ENCODE measurements at places on chromosomes 12 and 14. TPM values are rescaled to one million over a fixed set of nuclear protein-coding genes. Genes with fewer than 3 reads are reported as not detected.

The TDRD9 gene
- total RNA-seq: 7.9 TPM

The TMEM233 gene
- 0.46 TPM for total RNA-seq

The NACA gene
- total RNA-seq: 586 TPM

The TMEM132C gene
- total RNA-seq: 2.2 TPM

The OVCH1 gene
- total RNA-seq: 1.4 TPM

The AQP6 gene
- total RNA-seq: 0.15 TPM

The LHX5 gene
- not detected for total RNA-seq

The PLEKHG7 gene
- 15.7 TPM for total RNA-seq

The MMP14 gene
- 109 TPM for total RNA-seq

The SLC8A3 gene
- total RNA-seq: 1.00 TPM

The KCNA1 gene
- 0.44 TPM for total RNA-seq

The ZNF740 gene
- total RNA-seq: 16.3 TPM

- H3K27ac ChIP-seq: no peak overlapping the region
- H3K36me3 ChIP-seq: no peaks in the 10 kb centered on the region
- no peak for DNase-seq
- no peak overlapping the region for H3K4me3 ChIP-seq
Observed at GRCh38 chr14:21880918-21881317, 207.3 kb upstream of the OR4E1 start.

DNA sequence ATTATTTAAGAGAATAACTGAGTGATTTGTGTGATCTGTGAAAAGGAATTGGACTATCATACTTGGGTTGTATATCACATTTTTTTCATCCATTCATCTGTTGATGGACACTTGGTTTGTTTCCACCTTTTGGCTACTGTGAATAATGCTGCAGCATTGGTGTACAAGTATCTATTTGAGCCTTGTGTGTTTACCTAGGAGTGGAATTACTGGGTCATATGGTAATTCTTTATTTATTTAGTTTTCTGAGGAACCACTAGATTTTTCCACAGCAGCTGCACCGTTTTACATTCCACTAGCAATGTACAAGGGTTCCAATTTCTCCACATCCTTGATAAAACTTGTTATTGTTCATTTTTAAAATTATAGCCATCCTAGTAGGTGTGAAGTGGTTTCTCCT is 56.1 kb downstream of the APAF1 start:
- DNase-seq: no peak
- H3K36me3 ChIP-seq: no peaks in the 10 kb centered on the region
- no peak overlapping the region for H3K4me3 ChIP-seq
- peaks cover 9% of the 10 kb centered on the region for H3K4me1 ChIP-seq
- no peaks in the 10 kb centered on the region for H3K27me3 ChIP-seq
- no peak overlapping the region for H3K27ac ChIP-seq

GRCh38 chr12:120922279-120922678 is 18.1 kb upstream of the SPPL3 start:
- H3K36me3 ChIP-seq: no peaks in the 10 kb centered on the region
- no peak for DNase-seq
- no peaks in the 10 kb centered on the region for H3K4me1 ChIP-seq
- no peaks in the 10 kb centered on the region for H3K27me3 ChIP-seq
- no peak overlapping the region for H3K27ac ChIP-seq
- no peak overlapping the region for H3K4me3 ChIP-seq

- H3K4me1 ChIP-seq: no peaks in the 10 kb centered on the region
- H3K4me3 ChIP-seq: no peak overlapping the region
- H3K27me3 ChIP-seq: no peaks in the 10 kb centered on the region
- DNase-seq: no peak
- H3K36me3 ChIP-seq: no peaks in the 10 kb centered on the region
Observed at GRCh38 chr14:82836256-82836950, 1302.8 kb upstream of the SEL1L start.

DNA sequence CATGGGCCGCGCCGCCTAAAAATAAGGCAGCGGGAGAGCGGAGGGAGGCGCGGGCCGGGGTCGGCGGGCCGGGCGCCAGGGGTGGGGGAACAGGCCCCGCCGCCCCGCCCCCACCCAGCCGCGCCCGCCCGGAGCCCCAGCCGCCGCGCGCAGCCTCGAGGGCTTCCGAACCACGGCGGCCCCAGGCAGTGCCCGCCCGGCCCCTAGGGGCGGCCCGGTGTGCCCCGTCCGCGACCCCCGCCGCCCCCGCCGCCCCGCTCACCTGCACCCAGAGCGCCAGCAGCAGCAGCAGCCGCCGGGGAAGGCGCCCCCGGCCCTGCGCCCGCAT is 519 bp downstream of the JAG2 start:
- H3K27ac ChIP-seq: no peak overlapping the region
- H3K36me3 ChIP-seq: no peaks in the 10 kb centered on the region
- H3K27me3 ChIP-seq: no peaks in the 10 kb centered on the region
- peaks cover 46% of the 10 kb centered on the region for H3K4me1 ChIP-seq

DNA sequence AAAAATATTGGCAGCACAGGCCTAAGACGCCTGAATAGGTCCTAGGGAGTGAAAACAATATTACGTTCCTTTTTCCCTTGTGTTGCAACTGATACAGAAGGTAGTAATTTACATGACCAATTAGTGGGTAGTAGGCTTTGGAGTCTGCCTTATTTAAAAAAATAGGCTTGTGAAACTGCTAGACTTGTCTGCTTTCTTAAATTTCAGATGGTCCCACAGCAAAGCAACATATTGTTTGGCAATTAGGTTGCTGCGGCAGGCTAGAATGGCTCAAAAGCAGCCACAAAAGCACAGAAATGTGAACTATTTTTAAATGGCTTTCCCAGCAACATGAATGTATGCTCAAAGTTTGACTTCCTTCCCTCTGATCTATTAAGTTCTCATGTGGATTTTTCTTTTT is 211.9 kb downstream of the TTC8 start:
- peaks cover 7% of the 10 kb centered on the region for H3K4me1 ChIP-seq
- no peaks in the 10 kb centered on the region for H3K27me3 ChIP-seq
- H3K36me3 ChIP-seq: no peaks in the 10 kb centered on the region
- no peak for DNase-seq
- H3K27ac ChIP-seq: no peak overlapping the region
- no peak overlapping the region for H3K4me3 ChIP-seq

- no peaks in the 10 kb centered on the region for H3K27me3 ChIP-seq
- no peaks in the 10 kb centered on the region for H3K4me1 ChIP-seq
- H3K4me3 ChIP-seq: no peak overlapping the region
- no peaks in the 10 kb centered on the region for H3K36me3 ChIP-seq
- no peak for DNase-seq
Observed at GRCh38 chr14:31543969-31544799, 17.0 kb upstream of the NUBPL start.

GRCh38 chr12:42124764-42125387 is 19.8 kb downstream of the GXYLT1 start:
- H3K27ac ChIP-seq: no peak overlapping the region
- no peaks in the 10 kb centered on the region for H3K36me3 ChIP-seq
- no peaks in the 10 kb centered on the region for H3K27me3 ChIP-seq
- no peak for DNase-seq
- H3K4me1 ChIP-seq: no peaks in the 10 kb centered on the region

DNA sequence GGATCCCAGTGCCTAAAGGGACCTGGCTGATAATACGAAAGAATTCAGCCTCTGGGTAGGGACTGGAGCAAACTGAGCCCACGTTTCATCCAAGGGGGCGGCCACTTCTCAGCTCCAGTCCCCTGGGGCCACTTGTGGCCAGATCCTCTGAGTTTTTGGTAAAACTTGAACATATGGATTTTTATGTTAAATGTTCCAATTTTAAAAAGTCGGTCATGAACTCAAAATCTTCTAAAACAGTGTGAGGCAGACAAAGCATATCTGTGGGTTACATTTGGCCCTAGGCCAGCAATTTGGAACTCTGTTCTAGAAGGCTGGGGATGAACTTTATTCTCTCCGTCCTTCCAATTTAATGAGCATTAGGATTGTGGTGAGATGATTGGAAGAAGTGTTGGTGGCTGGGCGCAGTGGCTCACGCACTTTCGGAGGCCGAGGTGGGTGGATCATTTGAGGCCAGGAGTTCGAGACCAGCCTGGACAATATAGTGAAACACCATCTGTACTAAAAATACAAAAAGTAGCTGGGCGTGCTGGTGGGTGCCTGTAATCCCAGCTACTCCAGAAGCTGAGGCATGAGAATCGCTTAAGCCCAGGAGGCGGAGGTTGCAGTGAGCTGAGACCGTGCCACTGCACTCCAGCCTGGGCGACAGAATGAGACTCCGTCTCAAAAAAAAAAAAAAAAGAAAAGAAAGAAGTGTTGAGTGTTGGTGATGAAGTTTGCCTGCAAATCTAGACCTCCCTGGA is 3.0 kb upstream of the PPP1CC start:
- peaks cover 14% of the 10 kb centered on the region for H3K4me1 ChIP-seq
- no peak overlapping the region for H3K27ac ChIP-seq
- no peaks in the 10 kb centered on the region for H3K36me3 ChIP-seq
- no peaks in the 10 kb centered on the region for H3K27me3 ChIP-seq
- H3K4me3 ChIP-seq: no peak overlapping the region

DNA sequence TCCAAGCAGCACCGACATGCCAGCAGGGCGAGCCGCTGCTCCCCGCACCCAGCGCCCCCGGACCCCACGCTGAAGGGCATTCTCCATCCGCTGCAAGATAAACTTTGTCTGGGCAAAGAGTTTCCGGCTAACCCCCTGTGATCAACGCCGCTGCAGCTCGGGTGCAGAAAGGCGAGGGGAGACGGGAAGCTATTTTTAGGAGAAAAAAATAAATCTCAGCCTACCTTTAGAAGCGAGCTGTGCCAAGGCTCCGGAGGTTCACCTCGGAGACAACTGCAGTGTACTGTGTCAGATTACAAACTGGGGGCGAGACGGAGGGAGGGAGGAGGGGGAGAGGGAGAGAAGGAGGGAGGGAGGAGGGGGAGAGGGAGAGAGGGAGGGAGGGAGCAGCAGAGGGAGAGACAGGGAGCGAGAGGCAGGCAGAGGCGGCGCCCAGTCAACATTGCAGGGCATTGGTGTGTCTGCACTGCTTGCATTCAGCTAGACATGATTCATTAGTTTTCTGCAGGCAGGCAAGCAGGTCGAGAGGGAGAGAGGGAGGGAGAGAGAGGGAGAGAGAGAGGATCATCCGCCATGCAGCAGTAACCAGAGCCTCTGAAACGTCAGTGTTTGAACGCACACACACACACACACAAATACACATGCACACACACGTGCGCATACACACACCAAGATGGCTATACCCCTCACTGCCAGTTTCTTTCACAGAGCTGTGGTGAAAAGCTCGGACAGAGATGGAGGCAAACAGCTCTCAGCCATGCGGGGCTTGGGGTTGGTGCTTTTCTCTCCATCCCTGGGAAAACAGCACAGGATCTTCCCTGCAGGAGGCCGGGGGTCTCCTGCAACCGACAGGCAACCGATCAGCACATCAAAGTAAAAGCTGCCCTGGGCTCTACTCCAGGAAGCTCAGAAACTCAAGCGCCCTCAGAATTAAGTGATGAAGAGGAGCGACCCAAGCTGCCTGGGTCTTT is at the start of gene RIMBP2:
RIMBP2 (minus strand) TSS at position 302 of the 971 bp plus-strand sequence. CDS start 237,286 bp downstream, outside the sequence.
- H3K4me3 ChIP-seq: no peak within 1 kb of the TSS
- no peak within 1 kb of the TSS for H3K27ac ChIP-seq
- DNase-seq: no peak
- no peaks in the 10 kb centered on the region for H3K27me3 ChIP-seq
- H3K36me3 ChIP-seq: no peaks in the 10 kb centered on the region

GRCh38 chr14:71448431-71449315 is 483.6 kb upstream of the RGS6 start:
- no peak overlapping the region for H3K4me3 ChIP-seq
- no peak overlapping the region for H3K27ac ChIP-seq
- H3K36me3 ChIP-seq: no peaks in the 10 kb centered on the region

DNA sequence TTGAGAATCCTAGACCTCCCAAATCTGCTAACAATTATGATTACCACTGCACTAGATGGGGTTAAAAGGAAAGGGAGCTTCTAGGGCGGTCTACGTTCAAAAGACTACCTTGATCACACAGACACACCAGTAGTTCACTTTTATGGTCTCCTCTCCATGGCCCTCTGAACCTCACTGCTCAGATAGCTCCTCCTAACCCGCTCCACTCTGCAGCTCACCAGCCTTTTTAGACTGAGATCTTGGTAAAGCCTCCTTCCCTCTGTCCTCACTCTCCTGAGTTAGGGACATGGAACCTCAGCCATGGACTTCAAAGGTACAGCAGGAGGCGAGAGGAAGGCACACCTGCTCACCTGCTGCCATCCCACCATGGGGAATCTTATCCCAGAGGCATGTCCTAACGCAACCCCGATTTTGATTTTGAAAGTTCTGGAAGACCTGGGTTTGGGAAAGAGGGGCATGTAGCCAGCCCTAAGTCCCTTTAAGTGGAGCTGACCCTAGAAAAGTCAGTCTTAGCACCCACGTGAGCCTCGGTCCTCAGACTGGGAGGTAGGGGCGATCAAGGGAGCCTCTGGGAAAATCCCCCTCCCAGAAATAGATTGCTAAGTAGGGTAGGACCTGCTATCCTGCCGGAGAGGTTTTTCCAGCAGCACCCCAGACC is 1.3 kb downstream of the ZNF219 start:
- H3K36me3 ChIP-seq: peaks cover 10% of the 10 kb centered on the region
- H3K4me1 ChIP-seq: peaks cover 34% of the 10 kb centered on the region
- no peak for DNase-seq

DNA sequence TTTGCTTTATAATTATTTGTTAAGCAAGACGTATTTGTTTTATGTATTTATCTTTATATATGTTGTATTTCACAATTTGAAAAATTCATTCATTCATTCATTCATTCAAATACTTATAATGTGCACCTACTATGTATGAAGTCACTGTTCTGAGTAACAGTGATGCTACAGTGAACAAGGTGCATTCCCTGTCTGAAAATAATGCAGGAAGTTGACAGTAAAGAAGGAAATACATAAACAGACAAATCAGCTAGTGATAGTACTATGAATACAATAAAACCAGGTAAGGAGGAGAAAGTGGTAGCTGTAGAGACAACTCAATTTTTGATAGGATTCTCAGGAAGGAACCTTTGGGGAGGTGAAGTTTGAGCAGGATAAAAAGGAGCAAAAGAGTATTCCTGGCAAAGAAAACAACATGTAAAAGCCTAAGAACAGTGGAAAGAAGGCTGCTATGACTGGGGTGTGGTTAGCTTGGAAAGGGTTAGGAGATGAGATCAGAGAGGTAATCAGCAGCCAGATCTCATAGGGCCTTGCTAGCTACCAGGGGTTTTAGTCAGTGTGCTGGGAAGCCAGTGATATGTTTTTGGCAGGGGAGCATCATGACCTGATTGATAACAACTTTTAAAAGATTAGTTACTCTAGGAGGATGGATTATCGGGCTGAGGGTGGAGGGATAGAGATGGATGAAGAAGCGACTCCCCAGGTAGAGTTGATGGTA is 17.4 kb downstream of the BICDL1 start:
- H3K27ac ChIP-seq: no peak overlapping the region
- H3K36me3 ChIP-seq: no peaks in the 10 kb centered on the region
- H3K4me3 ChIP-seq: no peak overlapping the region
- DNase-seq: no peak

DNA sequence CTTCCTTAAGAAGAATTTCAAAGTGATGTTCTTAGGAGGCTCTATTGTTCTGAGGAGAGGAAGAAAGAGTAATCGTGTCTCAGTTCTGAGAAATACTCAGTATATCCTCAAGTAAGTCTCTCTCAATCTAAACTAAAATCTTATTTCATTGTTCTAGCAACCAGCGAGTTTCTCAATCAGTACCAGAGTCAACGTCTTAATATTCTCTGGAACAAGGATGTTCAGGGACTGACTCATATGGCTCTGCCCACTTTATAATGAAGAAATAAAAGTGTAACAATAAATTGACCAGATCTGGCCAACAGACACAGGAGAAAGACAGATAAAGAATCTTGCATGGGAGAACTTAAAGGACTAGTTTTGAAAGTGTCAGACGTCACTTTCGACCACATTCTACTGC is 469.8 kb upstream of the FLRT2 start:
- H3K36me3 ChIP-seq: no peaks in the 10 kb centered on the region
- no peaks in the 10 kb centered on the region for H3K27me3 ChIP-seq
- H3K4me3 ChIP-seq: no peak overlapping the region
- no peak overlapping the region for H3K27ac ChIP-seq
- H3K4me1 ChIP-seq: no peaks in the 10 kb centered on the region

- H3K4me3 ChIP-seq: peak within 1 kb of the TSS; percentile 41
- DNase-seq: peak; percentile 88
- peak within 1 kb of the TSS; percentile 51 for H3K27ac ChIP-seq
Observed at GRCh38 chr12:105084251-105085250, at the start of gene ALDH1L2. TSS of gene ALDH1L2 (minus strand) at chr12:105084458. CDS start at chr12:105084436, 22 bp downstream.
